ENCODE measurements at places on chromosomes 6 and 20. TPM values are rescaled to one million over a fixed set of nuclear protein-coding genes. Genes with fewer than 3 reads are reported as not detected.

Gene LY6G6D
- total RNA-seq: not detected

Gene MUC21
- not detected for total RNA-seq

Gene ENPP4
- 3.6 TPM for total RNA-seq

Gene TMC2
- total RNA-seq: under 0.01 TPM

Gene HDGFL1
- total RNA-seq: not detected

Gene DLK2
- total RNA-seq: under 0.01 TPM

Gene GTPBP2
- total RNA-seq: 111 TPM

Gene SCRT2
- total RNA-seq: not detected

Gene TGM3
- total RNA-seq: not detected

Gene ADGB
- not detected for total RNA-seq

Gene PGC
- total RNA-seq: not detected

Gene C4A
- 46.0 TPM for total RNA-seq

Gene EPPIN
- total RNA-seq: not detected

Gene SLC17A2
- not detected for total RNA-seq

Gene F13A1
- total RNA-seq: under 0.01 TPM

Gene DDX39B
- total RNA-seq: 370 TPM

Gene KIF25
- 0.26 TPM for total RNA-seq

Gene TOP1
- 27.0 TPM for total RNA-seq

Gene APOM
- 1.0 TPM for total RNA-seq

Gene BTN1A1
- not detected for total RNA-seq

Gene CRISP2
- total RNA-seq: not detected

Gene ACTL10
- 2.0 TPM for total RNA-seq

Gene LRRC1
- total RNA-seq: 12.1 TPM

Data from fibroblast of lung (primary cell).